ENCODE measurements at places on chromosomes 6 and 20.

GRCh38 chr6:17470938-17471327 is 77.5 kb downstream of the CAP2 start:
- DNase-seq, result no peak

DNA sequence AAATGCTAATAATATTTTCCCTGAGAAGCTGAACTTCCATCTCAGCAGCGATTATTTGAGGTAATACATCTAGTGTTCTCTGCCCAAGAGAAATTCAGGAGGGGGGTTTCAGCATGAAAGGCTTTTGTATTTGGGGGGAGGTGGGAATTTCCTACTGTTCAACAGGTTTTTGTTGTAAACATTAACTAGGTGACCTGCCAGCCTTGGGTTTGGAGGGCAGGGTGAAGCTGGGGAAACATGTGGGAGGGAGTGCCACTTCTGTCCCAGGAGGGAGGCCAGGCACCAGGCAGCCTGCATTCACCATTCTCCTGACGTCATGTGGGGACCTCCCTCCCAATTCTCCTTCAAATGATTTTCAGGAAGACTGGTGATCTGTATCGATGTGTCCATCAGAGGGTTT is 37.7 kb upstream of the PKHD1 start:
- no peak for DNase-seq

- no peak for DNase-seq
Measured at GRCh38 chr6:44667226-44667625, 279.7 kb downstream of the CDC5L start.

- DNase-seq, result no peak
Measured at GRCh38 chr6:91573826-91574416, 987.0 kb upstream of the MAP3K7 start.
